Stimulated activated CD4-positive, alpha-beta T cell treated with anti-CD3 and anti-CD28 coated beads, Interleukin-15, amount 100 ng/mL, for 48 hours (primary cell): ENCODE measurements at places on chromosomes 6 and 20.

DNA sequence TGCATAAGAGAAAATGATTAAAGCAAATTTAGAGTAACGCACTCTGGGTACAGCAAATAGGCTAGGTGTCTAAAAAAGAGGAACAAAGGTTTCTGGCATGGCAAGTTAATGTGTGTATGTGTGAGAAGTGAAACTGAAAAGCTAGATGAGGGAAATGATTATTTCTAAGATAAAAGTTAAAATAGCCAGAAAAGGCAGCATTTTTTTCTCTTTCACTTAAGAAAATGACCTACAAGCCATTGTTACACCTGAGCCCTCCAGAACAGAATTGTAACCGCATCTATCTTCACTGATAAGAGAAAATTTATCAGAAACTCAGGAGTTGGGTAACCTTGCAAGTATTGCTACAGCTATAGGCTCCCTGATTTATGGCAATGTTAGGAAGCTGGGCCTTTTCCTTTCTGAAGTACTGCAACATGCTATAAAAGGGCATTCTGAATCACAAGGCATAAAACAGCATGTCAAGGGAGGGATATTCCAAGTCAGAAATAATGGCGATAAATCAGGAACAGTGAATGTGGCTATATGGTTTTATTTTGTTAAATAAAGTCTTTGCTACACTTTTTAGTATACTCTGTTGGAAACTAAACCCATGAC, 395.3 kb downstream of the TBC1D32 start:
- DNase-seq = no peak

GRCh38 chr6:10163203-10163962, 251.5 kb downstream of the TFAP2A start:
- no peak for DNase-seq

GRCh38 chr6:168584249-168584648, 143.3 kb downstream of the SMOC2 start:
- DNase-seq = no peak

DNA sequence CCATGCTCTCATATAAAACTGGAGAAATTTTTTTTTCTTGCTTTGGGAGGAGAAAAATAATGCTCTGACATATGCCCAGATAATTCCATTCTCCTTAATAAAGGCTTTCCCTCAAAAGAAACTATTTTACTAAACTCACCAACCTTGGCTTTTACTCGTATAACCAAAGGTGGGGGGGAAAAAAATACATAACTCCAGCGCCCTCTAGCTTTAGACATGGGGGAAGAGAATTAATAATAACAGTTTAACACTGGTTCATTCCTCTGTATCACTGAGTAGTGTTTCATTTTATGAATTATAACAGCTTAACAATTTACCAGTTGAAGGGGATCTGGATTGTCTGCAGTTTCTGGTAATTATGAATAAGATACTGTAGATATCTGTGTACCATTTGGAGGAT, 1226.1 kb downstream of the GRIK2 start:
- no peak for DNase-seq

DNA sequence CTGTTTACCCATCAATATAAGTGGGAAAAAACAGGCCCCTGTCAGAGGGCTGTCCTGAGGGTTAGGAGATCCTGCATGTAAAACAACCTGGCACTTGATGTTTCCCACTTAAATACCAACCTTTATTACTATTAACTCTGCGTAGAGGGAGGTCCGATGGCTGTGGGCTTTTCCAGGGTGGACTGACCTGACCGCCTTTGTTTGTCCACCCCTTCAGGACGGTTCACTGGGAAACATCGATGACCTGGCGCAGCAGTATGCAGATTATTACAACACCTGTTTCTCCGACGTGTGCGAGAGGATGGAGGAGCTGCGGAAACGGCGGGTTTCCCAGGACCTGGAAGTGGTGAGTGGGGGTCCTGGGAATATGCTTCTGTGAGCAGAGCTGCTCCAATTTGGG, 47.3 kb downstream of the SASH1 start:
- DNase-seq = no peak

- no peak for DNase-seq
Observed at GRCh38 chr20:13337090-13337784, 116.2 kb downstream of the ISM1 start.

DNA sequence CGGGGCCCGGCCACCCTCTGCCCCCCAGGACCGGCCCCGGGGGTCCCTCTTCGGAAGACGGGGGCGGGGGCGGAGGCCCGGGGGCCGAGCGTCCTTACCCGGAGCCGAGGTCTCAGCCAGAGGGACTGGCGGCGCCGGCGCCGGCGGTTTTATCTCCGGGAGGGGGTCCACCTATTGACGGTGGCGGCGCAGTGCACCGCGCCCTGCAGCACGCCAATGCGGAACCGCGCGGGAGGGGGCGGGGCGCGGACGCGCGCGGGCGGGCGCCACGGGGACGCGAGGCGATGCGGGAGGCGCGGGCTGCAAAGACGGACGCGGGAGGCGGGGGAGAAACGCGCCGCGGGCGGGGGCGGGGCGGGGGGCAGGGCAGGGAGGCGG, at the start of gene EEF1A2:
Gene EEF1A2 (minus strand): TSS at position 124 of the 378 bp plus-strand sequence. CDS start 1,320 bp downstream, outside the sequence.
- DNase-seq = no peak

DNA sequence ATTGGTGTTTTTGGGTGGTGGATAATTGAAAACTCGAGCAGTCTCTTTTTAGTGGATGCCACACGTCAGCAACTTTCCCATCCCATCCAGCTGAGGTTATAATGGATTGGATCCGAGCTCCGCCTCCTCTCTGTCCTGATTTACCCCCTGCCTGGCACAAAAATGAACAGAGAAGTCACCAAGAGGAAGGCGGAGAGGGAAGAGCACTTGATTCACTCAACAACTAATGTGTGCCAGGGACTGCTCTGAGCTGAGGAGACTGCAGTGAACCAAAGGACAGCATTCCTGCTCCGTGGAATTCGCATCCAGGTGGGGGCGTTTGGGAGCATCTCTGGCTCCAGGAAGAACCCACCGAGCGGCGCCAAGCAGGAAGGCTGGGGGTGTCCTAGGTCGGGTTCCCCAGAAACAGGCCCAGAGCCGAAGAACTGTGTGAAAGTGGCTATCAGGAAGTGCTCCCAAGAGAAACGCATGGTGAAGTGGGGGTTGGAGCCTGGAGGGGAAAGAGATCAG, 95.8 kb upstream of the NAA20 start:
- DNase-seq = no peak

DNA sequence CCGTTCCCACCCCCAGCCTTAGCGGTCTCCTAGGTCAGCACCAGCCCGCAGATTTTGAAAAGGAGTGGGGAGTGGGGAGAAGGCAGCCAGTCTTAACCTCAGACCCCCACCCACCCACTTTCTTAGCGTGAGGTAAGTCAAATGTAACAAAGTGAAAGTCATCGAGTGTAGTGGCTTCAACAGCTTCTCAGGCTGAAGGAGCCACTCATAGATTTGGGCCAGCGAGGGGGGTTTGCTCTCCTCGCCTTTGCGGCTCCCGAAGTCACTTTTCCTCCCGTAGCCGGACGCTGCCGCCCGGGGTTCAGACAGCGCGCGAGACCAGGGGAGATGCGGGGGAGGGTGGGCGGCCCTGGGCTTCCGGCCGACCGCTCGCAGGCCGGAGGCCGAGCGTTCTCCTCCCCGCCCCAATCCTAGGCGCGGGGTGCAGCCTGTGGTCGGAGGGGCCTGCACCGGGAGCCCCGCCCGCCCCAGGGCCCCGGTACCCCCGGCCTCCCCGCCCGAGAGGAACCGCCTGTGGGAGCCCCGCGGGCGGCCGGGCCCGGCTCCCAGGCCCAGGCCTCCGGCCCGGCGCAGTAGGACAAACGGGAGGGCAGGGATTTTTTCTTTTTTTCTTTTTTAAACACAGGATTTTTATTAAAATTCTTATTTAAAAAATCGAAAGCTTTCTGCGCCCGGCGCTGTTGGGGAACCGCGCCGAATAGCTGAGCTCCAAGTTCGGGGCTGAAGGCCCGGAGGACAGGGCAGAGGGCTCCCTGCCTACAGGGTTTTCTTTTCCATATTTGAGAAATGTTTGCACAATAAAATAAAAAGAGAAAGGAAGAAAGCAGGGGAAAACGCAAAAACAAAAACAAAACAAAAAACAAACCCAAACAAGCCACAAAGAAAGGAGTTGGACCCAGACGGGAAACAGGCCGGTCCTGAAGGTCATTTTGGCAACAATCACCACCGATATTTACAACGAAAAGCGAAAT, 3.2 kb downstream of the NKX2-2 start:
- no peak for DNase-seq
